ENCODE measurements at places on chromosomes 1 and 21.

DNA sequence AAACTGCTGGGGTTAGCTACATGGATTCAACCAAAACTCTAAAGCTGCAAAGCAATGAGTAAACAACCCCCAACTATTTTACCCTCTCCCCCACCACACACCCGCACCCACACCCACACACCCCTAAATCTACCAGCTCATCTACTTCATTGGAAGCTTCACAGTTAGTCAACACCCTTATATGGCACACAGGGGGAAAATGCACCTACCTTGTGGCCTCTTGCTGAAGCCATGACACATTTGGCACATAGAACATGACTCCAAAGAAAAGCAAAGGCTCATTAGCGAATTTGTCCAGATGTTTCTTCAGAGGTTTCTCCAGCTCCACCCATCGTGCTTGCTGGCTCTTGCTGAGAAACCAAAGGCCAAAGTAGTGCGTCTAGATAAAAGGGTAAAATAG, 99.8 kb downstream of the PTPN14 start:
- DNase-seq, result no peak

- DNase-seq, result no peak
Measured at GRCh38 chr1:44511363-44511762, 106.3 kb downstream of the RNF220 start.

- DNase-seq, result no peak
Measured at GRCh38 chr1:213201380-213202155, 150.5 kb downstream of the RPS6KC1 start.

GRCh38 chr1:33443705-33444180, 12.8 kb upstream of the PHC2 start:
- DNase-seq, result no peak

DNA sequence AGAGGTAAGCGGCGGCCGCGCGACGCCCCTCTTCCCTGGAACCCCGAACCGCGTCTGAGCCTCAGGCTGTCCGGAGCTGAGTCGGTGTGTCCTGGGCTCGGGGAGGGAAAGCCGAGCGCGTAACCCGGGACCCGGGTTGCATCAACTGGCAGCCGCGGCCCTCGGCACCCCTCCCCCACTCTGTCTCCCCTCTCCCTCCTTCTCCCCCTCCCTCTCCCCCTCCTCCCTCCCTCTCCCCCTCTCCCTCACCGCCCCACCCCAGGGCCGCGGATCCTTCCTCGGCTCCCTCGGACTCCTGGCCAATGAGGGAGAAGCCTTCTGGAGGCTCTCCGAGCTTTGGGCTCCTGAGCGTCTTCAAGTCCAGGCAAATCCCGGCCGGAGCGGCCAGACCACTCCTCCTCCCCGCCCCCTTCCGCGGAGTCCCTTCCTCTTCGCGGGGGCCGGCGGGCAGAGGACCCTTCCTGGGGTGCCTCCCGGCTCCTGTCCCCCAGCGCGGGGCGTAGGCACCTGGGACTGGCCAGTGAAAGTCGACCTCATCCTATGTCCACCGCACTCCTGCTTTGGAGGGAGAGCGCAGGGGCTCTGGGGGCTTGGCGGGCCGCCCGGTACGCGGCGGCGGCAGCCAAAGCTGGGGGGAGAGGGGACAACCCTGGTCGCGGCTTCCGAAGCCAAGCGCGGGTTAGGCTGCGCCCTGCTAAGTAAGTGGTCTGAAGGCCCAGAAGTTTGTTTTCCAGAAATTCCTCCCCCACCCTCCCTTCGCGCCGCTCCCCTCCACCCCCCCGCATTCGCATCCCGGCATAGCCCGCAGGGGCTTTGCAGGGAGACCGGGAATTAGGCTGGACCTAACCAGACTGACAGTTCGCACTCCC, 850 bp downstream of the SESN2 start:
- DNase-seq, result peak; percentile 93

- no peak for DNase-seq
Measured at GRCh38 chr1:210779269-210779668, 354.7 kb downstream of the KCNH1 start.

- DNase-seq, result no peak
Measured at GRCh38 chr1:227765261-227766014, 30.2 kb downstream of the SNAP47 start.

GRCh38 chr1:190029441-190029840, 448.2 kb downstream of the BRINP3 start:
- DNase-seq, result no peak

- DNase-seq, result no peak
Measured at GRCh38 chr1:47569681-47570470, 132.0 kb downstream of the FOXD2 start.

DNA sequence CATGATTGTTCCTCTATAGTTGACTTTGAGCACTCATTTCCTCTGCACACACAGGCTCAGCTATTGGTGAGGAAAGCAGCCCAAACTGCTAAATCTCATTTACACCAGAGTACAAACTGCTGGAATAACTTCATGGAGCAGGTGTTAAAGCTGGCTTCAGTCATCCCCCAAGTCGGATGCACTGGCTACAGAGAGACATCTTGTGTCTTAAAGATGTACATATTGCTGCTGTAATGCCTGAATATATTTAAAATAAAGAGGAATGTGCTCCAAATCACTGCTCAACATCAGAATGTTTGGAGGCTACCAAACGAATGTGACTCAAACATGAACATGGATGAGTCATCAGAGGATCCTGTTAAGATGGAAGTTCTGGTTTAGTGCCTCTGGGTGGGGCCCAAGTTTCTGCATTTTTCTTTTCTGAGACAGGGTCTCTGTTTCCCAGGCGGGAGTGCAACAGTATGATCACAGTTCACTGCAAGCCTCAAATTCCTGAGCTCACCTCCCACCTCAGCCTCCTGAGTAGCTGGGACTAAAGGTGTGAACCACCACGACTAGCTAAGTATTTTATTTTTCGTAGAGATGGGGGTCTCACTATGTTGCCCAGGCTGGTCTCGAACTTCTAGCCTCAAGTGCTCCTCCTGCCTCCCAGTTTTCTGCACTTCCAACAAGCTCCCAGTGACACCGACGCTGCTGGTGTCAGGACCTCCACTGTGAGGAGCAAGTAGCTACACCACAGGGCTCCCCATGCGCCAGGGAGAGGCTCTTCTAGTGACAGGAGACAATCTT, 79.0 kb upstream of the KRTAP19-8 start:
- DNase-seq, result no peak

GRCh38 chr1:119139857-119140176, 636 bp downstream of the WARS2 start:
- DNase-seq, result peak; percentile 93

GRCh38 chr1:246483569-246483933, 23.5 kb downstream of the SMYD3 start:
- no peak for DNase-seq

GRCh38 chr1:201630582-201630981, 91.7 kb downstream of the NAV1 start:
- DNase-seq, result no peak

GRCh38 chr21:25402134-25402961, 204.9 kb downstream of the MRPL39 start:
- DNase-seq, result no peak

- no peak for DNase-seq
Measured at GRCh38 chr1:1809489-1809888, 31.2 kb upstream of the NADK start.

GRCh38 chr1:18901952-18902522, 318 bp downstream of the ALDH4A1 start:
- DNase-seq, result no peak

DNA sequence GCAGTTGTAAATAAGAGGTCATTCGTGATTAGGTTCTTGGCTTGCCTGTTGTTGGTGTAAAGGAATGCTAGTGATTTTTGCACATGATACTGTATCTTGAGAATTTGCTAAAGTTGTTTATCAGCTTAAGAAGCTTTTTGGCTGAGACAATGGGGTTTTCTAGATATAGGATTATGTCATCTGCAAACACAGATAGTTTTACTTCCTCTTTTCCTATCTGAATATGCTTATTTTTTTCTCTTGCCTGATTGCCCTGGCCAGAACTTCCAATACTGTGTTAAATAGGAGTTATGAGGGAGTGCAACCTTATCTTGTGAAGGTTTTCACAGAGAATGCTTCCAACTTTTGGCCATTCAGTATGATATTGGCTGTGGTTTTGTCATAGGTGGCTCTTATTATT, 576.1 kb upstream of the RGS18 start:
- no peak for DNase-seq

DNA sequence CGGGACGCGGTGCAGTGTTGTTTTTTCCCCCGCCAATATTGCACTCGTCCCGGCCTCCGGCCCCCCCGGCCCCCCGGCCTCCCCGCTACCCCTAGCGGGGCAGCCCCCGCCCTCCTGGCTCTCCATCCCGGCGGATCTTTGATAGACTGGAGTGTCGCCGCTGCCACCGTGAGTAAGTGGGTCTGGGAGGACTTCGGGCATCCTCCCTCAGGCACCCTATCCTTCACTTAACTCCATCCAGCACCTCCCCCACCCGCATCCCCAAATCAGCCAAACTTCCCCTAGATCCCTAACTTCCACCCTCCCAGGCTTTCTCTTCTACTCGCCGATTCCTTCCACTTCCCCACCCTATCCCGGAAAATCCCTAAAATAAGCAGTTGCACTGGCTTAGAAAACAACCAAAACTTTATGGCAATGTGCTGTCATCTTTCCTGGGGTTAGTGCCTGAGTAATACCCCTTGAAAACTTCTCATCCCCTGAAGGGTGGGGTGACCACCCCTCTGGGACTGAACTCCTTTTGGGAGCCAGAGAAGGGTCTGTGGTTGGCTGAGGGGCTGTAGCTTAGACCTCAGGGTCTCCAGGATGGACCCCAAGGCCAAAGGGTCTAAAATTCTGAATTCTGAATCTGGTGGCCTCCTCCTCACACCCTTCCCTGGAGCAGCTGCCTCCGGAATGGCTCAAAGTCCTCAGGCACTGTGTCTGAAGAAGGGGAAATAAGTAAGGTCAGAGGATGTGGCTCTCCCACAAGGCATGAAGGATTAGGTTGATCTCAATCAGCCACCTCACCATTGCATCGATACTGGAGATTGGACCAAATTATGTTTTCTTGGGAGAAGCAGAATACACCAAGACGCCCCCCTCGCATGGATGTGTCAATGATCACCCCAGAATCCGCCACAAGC, 12.2 kb downstream of the THBS3 start:
- no peak for DNase-seq

- DNase-seq, result no peak
Measured at GRCh38 chr1:115927971-115928370, 48.3 kb upstream of the SLC22A15 start.

- no peak for DNase-seq
Measured at GRCh38 chr1:114341299-114341698, 169.7 kb downstream of the TRIM33 start.

DNA sequence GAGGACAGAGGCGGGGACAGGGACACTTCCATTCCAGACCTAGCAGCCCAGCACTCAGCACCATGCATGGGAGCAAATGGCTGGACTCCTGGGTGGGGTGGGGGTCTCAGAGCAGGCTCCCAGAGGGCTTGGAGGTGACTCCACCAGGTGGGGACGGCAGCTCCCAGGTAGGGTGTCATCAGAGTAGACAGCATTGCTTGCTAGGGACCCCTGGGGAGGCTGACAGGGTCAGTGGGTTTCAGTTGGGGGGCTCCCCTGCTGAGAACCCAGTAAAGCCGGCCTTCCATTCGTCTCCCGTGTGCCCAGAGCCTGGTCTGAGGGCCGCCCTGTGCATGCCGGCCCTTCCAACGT, 4.8 kb upstream of the GJC2 start:
- no peak for DNase-seq

DNA sequence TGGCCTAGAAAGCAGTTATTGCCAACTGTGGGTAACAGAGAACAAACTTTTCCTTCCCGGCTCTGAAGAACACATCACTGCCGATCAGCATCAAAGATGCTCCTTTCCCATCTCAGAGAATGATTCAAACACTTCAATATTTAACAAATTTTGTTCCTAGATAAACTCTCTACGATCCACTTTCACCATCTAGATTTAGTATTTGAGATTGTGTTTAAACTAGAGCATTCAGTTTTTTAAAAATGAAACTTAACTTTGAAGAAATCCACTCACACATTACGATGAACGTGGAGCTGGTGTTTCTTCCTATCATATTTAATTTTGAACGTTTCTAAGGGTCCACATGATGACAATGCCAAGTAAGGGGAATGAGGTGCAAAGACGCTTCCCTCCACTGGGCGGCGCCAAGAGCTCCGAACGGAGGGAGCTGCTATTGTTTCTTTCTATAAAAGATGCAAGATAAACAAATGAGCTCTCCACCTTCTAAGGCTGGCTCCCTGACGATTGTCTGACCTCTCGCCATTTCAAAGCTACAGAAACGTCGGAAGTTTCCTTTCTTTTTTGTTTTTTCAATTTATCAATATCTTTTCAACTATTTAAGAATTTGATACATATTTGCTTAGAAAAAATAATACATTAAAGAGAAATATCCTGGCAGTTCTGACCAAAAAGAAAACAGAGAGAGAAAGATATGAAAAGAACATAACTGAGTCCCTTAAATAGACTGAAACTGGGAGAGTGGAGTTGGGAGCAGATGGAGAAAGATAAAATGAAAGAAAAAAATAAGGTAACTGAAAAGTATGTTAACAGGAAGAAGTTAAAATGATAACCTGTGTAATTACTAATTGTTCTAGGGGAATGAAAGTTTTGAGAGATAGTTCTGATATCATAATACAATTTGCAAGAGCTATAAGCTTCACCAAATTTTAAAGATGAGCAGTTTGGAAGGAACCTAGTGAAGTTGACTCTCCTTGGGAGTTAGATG, 4.4 kb upstream of the BARHL2 start:
- no peak for DNase-seq

- no peak for DNase-seq
Measured at GRCh38 chr1:179124873-179125272, 43.0 kb downstream of the TOR3A start.

GRCh38 chr1:235018161-235018560, 110.5 kb downstream of the TOMM20 start:
- DNase-seq, result no peak

DNA sequence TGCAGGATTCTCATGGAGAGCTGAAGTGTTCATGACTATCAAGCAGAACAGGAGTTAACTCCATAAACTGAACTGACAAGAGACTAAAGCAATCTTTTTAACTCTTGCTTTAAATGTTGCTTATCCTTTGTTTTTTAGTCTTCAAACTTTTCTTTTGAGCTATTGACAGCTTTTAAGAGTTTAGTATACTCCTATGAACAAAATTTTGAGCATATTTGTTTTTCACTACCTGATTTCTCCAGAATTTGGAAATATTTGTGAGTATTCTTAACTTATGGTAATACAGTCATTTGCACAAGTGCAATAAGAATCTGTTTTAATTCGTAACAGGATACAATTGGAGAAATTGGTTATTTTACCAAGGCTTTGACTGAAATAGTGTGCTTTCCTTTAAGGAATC, 7.2 kb downstream of the DNAI4 start:
- no peak for DNase-seq

DNA sequence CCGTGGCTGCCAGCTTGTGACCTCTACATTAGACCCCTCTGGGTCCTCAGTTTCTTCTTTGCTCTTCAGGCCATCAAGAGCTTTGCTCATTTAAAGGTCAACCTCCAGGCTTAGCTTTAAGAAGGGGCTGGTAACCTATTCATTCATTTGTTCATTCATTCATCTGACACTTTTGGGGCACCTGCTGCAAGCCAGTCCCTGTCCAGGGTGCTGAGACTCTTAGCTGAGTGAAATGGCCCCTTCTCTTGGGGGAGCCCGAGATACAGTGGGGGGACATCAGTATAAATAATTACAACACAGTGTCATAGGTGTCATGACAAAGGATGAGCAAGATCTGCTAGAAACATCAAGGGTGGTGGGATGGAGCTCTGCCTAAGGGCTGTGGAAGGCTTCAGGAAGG, 10.5 kb upstream of the TTC4 start:
- DNase-seq, result no peak

All from vagina (tissue), 2 donors.